ENCODE measurements at places on chromosomes 1 and 21. TPM values are rescaled to one million over a fixed set of nuclear protein-coding genes. Genes with fewer than 3 reads are reported as not detected.

Gene COL6A1
- 29.8 TPM for total RNA-seq

Gene IGFN1
- not detected for total RNA-seq

Gene RGS13
- not detected for total RNA-seq

Gene FBLIM1
- total RNA-seq, result 137 TPM

Gene AADACL4
- total RNA-seq, result not detected

Gene MTMR11
- 3.7 TPM for total RNA-seq

Gene NFIA
- 12.2 TPM for total RNA-seq

Gene COP1
- 38.7 TPM for total RNA-seq

Gene DUSP12
- 26.8 TPM for total RNA-seq

Gene SH2D5
- 2.9 TPM for total RNA-seq

Gene HUNK
- total RNA-seq, result not detected

Gene C2CD2
- 20.4 TPM for total RNA-seq

Gene CIART
- total RNA-seq, result 0.60 TPM

Gene IPP
- total RNA-seq, result 3.8 TPM

Gene CEP170
- 67.2 TPM for total RNA-seq
